ENCODE measurements at places on chromosomes 2 and 18.
A peak's percentile ranks its signal among the peaks of the same experiment; 100 is the strongest.

DNA sequence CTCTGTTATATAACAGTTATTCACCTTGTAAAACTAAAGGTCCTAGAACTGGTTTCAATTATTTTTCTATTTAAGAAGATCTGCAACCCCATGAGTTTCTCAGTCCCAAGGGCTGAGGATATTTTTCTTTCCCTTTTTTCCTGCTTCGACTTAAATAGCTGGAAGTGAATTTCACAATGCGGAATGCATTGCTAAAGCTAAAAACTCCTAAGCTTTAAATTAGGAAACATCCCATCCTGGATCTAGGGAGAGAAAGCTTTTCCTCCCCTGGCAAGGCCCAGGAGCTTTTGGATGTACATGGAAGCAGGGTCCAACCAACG, 1.4 kb downstream of the RFX8 start:
- no peak for DNase-seq

DNA sequence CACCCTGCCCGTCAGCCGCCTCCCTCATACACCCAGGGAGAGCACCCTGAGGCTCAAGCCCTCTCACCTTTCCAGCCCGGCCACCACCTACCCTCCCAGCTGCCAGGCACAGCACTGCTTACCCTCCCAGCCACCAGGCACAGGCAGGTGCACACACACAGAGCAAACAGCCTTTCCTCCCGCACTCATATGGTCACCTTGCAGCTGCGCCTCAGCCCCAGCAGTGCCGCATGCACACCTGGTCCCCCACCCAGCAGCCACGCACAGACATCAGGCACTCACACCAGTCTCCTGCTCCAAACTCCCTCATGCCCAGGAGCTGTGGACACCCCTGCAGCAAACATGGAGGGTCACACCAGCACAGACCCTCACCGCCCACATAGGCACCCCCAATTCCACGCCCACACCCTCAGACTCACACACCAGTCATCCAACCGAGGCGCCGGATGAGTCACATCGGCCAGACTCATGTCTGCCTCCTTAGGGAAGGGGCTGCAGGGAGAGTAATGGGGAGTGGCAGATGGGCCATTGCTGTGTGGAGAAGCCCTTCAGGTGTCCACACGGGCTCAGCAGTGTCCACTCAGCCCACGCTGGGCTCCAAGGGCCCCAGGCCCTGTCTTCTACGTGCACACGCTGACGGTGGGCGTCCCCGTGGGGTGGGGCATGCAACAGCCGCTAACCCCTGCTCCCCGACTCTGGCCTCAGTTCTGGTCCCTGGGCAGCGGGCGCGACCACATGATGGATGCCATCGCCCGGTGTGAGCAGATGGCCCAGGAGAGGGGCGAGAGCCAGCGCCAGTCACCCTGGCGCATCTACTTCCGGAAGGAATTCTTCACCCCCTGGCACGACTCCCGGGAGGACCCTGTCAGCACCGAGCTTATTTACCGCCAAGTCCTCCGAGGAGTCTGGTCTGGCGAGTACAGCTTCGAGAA, 22.3 kb upstream of the GPR17 start:
- DNase-seq = peak; percentile 62

DNA sequence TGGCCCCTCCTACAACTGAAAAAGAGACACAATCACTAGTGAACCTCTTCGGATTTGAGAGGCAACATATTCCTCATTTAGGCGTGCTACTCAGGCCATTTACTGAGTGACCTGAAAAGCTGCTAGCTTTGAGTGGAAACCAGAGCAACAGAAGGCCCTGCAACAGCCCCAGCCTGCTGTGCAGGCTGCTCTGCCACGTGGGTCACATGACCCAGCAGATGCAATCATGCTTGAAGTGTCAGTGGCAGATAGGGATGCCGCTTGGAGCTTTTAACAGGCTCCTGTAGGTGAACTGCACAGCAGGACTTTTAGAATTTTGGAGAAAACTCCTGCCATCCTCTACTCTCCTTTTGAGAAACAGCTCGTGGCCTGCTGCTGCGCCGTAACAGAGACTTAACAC, 578.6 kb upstream of the RAB6C start:
- no peak for DNase-seq

GRCh38 chr18:1995041-1995612, 576.2 kb downstream of the METTL4 start:
- no peak for DNase-seq

DNA sequence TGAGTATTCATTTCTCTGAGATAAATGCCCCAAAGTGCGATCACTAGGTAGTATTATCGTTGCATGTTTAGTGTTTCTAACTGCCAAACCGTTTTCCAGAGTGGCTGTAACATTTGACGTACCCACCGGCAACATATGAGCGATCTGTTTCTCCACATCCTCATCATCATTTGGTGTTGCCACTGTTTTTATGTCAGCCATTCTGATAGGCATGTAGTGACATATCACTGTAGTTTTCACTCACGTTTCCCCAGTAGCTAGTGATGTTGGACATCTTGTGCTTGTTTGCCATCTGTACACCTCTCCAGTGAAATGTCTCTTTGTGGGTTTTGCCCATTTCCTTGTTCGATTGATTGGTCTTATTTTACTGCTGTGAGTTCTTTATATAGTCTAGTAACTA, 63.8 kb downstream of the ACAA2 start:
- DNase-seq = no peak

GRCh38 chr18:11411048-11411447, 198.3 kb upstream of the SLC35G4 start:
- no peak for DNase-seq

GRCh38 chr18:35236571-35237363, 4.1 kb upstream of the ZNF397 start:
- no peak for DNase-seq

GRCh38 chr2:189954989-189955388, 107.5 kb downstream of the MSTN start:
- no peak for DNase-seq

DNA sequence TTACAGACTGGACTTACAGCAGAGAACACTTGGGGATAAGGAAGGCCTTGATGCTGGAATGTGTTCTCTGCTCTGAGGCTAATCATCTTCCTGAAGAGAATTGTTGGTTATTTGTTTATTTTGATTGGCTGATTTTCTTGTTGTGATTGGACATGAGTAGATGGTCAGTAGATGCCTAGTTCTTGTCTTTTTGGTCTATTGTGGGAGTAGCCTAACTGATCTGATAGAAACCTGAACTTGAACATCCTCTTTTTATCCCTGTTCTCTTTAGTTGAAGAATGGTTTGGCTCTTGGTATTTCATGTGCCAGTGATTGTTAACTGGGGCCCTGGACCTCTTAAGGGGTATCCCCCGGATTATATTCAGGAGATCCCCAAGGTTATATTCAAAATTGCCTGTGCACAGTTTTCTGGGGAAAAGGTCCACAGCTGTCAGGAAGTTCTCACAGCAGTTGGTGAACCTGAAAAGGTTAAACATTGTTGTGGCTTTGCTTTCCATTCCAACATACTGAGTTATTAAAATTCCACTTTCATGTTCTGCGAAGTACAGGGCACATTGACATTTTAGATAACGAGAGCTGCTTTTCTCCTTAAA, 13.6 kb downstream of the TWSG1 start:
- DNase-seq = no peak

All from H54 (cell line).